ENCODE measurements at places on chromosomes 4 and X. TPM values are rescaled to one million over a fixed set of nuclear protein-coding genes. Genes with fewer than 3 reads are reported as not detected.

FAM184B gene
- total RNA-seq: not detected

ADH4 gene
- total RNA-seq: not detected

GUCY1B1 gene
- 0.20 TPM for total RNA-seq

TECRL gene
- not detected for total RNA-seq

SMIM43 gene
- total RNA-seq: 0.04 TPM

TCEAL1 gene
- total RNA-seq: 15.8 TPM

RBMX gene
- total RNA-seq: 220 TPM

LINC00632 gene
- 0.46 TPM for total RNA-seq

ARX gene
- not detected for total RNA-seq

LARP1B gene
- total RNA-seq: 22.2 TPM

NXF2B gene
- not detected for total RNA-seq

ADGRG4 gene
- not detected for total RNA-seq

CACNA1F gene
- total RNA-seq: not detected

FGF5 gene
- 0.32 TPM for total RNA-seq

CTAG2 gene
- not detected for total RNA-seq

MAOB gene
- total RNA-seq: not detected

RNF175 gene
- total RNA-seq: not detected

PCDH11X gene
- total RNA-seq: not detected

DMRTC1 gene
- total RNA-seq: not detected

GUCY1A1 gene
- not detected for total RNA-seq

MAGEB2 gene
- total RNA-seq: not detected

SPOCK3 gene
- total RNA-seq: not detected

Data from pulmonary artery endothelial cell (primary cell).